ENCODE measurements at places on chromosomes 3 and 15.

- DNase-seq, result peak; percentile 10
These were observed 8.5 kb downstream of the WDR53 start for GRCh38 chr3:196559826-196560225.

DNA sequence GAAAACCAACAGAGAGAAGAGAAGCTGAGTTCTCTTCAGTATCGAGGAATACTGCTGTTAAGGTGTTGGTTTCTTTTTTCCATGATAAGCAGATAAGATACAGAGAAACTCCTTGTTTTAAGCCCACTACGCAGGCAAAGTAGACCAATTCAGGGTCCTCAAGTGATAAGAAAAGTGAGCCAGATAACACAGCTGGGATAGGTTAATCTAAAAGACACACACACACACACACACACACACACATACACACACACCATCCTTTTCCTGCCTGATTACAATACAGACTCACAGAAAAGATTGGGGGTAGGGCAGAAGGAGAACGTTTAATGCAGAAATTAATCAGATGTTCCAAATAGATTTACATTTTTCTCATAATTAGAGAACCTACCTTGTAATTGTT lies 6.5 kb upstream of the PHLDB2 start:
- DNase-seq, result no peak

DNA sequence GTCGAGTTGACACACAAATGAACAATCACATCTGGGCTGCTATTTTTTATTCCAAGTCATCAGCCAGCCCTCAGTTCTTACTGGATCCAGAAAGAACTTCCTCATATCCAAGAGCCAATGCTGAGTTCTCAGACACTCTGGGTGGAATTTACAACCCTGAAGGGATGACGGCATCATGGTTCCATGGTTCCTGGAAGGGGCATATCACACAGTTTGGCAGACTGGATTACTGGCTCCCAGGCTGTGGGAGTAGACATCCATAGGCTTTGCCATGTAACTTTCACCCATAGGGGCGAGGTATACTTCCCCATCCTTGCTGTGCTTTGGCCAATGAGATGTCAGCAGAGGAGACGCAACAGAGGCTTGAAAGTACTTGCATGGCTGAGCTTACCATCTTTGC lies 26.9 kb upstream of the KBTBD12 start:
- peak; percentile 15 for DNase-seq

DNA sequence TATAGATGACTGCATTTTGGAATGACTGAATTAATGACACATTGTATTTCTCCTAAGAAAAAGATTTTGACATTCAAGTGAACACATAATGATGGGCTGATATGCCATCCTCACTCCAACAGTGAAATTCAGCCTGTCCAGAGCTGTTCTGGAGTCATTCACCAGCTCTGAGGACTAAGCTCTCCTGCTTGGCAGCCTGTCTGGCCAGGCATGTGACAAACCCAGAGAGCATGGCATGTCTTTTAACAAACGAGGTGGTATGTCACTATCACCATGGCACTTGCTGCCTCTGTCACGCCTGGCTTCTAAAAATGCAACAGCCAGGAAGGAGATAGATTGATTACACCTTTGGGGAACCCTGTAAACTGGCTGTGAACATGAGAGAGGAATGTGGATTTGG lies 1.4 kb downstream of the ACTC1 start:
- DNase-seq, result no peak

DNA sequence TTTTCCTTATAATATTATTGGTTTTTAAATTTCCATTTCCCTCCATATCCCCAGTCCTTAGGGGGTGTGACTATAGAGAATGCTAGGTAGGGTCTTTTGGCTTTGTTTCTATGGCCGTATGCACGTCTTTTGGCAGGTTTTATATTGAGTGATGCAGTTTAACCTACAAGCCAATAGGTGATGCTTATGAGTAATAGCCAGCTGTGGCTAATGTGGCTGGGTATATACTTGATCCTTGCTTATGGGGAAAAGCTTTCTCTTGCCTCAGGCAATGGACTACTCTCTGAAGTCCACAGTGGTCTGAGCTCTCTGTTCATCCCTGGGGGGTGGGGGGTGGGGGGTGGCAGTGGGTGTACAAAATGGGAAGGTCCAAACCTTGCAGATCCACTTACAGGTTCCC lies 223.9 kb downstream of the MFSD1 start:
- DNase-seq, result no peak

DNA sequence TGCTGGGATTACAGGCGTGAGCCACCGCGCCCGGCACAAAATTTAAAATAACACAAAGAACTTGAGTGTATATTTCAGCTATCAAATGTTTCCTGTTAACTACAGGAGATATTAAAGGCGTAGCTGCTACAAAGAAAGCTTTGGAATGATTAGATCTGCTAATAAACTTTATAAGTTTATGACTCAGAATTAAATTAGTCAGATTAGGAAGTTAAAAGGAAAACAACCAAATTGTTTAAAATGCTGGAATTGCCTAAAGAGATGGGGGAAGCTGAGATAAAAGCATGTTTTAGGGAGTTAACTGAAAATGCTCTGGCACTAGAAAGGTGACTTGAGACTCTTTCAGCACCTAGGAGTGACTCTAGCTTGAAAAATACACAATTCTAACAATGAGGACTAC lies 58.9 kb downstream of the COL8A1 start:
- DNase-seq, result no peak

DNA sequence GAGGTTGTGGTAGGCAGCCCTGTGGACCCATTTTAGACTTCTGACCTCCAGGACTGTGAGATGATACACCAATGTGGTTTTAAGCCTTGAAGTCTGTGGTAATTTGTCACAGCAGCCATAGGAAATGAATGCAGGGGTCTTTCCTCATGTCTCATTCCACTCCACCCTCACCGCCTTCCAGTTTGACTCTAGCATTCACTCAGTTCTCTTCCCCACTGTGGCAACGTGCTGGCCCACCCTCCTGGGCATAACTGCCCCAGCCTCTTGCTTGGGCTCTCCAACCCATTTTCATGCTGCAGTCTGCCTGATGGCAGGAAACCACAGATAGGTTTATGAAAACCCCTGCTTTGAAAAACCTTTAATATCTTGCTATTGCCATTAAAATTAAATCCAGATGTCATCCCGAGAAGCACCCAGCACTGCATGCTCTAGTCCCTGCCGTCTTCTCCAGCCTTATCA lies 7.3 kb upstream of the TRNT1 start:
- peak; percentile 22 for DNase-seq

GRCh38 chr15:41323611-41324010 lies 8.8 kb downstream of the OIP5 start:
- DNase-seq, result no peak

GRCh38 chr3:10703875-10704274 lies 112.2 kb upstream of the SLC6A11 start:
- DNase-seq, result peak; percentile 17

DNA sequence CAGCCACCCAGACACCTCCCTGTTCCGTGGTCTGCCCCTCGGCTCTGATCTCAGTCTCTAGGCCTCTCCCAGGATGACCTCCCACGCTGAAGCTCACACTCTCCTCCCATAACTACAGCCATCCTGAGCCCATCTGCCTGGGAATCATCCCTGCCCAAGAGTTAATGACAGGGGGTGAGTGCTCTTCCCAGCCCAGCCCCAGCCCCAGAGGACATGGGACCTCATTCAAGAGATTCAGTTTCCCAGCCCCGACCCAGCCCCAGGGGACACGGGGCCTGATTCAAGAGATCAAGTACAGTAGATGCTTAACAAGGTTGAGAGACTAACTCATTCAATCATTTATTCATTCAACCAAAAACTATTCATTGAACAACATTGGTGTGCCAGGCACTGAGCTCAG lies 272.0 kb downstream of the XXYLT1 start:
- DNase-seq, result no peak

DNA sequence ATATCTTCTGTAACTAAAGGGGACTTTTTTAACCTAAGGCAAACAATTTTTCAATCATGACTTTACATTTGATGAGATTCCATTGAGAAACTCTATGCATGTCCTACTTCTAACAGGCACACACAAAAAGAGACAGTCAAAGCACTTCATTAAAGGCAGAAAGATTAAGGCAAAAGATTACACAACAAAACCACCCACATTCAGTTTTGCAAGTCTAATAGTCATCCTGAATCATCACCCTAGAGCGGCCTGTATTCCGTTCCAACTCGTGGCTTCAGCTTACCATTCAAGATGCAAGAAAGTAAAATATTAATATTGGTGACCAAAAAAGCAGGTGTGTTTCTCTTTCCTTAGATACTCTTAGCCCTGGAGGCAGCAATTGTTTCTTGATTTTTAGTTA lies 205.9 kb downstream of the P3H2 start:
- peak; percentile 89 for DNase-seq

- DNase-seq, result no peak
These were observed 162.9 kb upstream of the LRTM1 start for GRCh38 chr3:55090746-55091145.

DNA sequence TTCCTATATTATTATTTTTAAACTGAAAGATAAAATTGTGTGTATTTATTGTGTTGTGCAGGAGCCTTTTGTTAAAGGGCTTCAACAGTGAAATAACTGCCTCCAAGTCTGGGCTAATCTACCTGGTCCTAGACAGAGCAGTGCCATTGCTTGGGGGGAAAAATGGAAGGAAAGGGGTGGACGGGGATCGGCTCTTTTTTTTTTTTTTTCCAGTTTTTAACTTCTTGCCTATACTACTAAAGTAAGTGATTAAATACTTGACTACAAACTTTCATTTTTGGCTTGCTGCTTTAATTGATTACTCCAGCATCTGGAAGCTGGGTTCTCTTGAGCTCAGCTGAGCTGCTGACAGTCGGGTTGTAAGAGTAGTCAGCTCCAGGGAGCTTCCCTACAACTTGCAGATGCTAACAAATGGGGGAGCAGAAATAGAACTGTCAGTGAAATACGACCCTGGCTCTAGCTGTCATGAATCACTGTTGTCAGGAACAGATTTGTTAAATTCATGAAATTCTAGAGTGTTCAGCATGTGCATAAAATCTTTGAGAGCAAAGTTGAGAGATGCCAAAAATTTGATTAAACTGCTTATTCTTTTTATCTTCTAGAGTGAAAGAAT lies 276.7 kb downstream of the ROBO1 start:
- DNase-seq, result peak; percentile 50

GRCh38 chr15:31268911-31269784 lies 57.5 kb upstream of the KLF13 start:
- no peak for DNase-seq

Measured in foreskin fibroblast (primary cell).